T1000 (cell line): ENCODE measurements at places on chromosomes 2 and 18.

DNA sequence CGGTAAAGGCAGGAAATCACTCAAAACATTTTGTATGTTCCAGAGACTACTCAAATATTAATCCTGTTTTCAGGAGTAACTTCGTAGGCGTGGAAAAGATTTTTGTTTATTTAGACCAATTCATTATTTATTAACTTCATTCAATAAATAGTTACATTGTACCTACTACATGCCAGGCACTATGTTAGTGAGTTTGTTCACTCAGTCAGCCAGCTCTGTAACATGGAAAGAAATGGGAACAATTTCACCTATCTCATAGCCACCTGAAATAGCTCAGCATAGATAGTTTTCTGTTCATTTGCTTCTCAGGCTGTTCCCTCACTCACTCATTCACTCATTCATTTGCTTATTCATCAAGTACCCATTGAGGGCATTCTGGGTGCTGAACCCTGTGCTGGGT lies 34.6 kb downstream of the TTC39C start:
- DNase-seq, result no peak

DNA sequence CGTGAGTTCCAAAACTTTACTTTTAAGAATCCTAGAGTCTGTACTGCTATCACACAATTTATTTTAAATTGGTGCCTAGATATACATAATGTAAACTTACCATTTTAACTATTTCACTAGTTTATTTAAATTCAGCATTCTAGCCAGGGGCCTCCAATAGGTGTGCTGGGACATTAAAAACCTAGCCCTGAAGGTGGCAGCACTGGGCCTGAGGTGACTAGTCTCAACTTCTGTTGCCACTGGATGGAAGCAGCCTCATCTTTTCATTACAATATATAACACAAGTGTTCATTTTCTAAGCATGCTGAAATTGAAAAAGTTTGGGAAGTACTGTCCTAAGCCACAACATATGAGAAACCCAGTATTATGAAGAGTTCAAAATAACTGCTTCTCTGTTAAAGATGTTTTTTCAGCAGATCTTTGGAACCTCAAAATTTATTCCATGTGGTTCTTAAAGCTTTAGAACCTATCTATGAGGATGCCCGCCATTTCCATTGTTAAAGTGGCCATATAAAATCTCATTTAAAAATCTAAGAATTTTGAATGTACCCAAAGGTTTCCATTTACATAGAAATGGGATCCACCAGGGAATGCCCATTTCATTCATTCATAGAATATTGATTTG lies 2.9 kb upstream of the RBBP8 start:
- DNase-seq, result peak; percentile 26

DNA sequence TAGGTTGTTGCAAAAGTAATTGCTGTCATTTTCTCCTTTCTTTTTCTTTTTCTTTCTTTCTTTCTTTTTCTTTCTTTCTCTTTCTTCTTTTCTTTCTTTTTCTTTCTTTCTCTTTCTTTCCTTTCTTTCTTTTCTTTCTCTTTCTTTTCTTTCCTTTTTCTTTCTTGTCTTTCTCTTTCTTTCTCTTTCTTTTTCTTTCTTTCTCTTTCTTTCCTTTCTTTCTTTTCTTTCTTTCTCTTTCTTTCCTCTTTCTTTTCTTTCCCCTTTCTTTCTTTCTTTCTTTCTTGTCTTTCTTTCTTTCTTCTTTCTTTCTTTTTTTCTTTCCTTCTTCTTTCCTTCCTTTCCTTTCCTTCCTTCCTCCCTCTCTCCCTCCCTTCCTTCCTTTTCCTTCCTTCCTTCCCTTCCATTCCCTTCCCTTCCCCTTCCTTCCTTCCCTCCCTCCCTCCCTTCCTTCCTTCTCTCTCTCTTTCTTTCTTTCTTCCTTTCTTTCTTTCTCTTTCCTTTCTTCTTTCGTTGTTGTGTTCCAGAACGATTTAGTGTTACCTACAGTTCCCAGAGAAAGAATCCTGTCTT lies 178.9 kb downstream of the RPIA start:
- no peak for DNase-seq

- DNase-seq, result no peak
Observed at GRCh38 chr18:35174093-35174731, 66.6 kb upstream of the ZNF397 start.

GRCh38 chr2:76288598-76288997 lies 577.9 kb upstream of the GCFC2 start:
- DNase-seq, result no peak

GRCh38 chr18:49030138-49030537 lies 79.4 kb upstream of the SMAD7 start:
- no peak for DNase-seq

DNA sequence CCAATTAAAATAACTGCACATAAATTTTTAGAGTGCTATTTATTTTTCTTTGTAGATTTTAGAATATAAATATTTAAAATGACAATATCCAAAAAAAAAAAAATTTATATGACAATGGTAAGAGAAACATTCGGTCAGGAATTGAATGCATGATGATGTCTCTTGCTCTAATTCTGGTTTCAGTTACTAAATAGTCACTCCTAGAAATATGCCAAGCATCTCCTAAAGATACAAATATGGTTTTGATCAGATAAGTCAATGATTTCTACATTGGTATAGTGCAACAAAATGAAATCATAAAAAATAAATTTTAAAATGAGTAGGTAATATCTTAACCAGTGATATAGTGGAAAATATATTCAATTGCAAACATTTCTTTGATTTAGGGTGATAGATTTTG lies 95.9 kb upstream of the ACKR3 start:
- no peak for DNase-seq
